ENCODE measurements at places on chromosomes 12 and 14. TPM values are rescaled to one million over a fixed set of nuclear protein-coding genes. Genes with fewer than 3 reads are reported as not detected.

DYNC1H1 gene
- 336 TPM for total RNA-seq

RFX4 gene
- total RNA-seq, result not detected

DNA sequence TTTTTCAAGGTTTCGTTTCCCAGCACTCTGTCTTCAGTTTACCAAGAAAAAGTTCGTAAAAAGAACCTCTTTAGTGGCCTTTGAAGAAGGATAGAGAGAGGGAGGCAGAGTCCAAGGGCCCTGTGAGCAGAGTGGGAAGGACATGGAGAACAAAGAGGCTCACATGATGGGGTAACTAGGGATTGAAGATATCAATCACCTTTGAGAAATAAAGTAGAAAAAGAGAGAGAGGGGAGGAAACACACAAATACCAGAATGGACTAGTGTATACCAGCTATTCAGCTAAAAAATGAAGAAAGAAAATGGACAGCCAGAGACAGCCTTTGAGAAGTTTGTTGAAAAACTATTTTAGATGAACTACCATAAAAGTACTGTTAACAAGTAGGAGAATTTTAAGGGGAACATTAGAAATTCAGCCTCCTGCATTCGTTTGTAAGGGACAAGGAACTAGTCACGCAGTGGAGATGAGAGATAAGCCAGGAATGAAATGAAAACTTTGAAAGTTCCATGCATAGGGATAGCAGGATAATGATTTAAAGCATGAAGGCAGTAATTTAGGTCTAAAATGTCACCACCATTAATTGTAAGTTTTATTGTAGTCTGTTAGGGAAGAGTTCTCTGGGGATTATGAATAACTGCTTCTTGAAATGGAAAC lies 82.1 kb downstream of the SPTSSA start:
- no peak for DNase-seq

GRCh38 chr14:61076556-61076955 lies 95.5 kb downstream of the SLC38A6 start:
- DNase-seq, result no peak

NEUROD4 gene
- total RNA-seq, result not detected

DNA sequence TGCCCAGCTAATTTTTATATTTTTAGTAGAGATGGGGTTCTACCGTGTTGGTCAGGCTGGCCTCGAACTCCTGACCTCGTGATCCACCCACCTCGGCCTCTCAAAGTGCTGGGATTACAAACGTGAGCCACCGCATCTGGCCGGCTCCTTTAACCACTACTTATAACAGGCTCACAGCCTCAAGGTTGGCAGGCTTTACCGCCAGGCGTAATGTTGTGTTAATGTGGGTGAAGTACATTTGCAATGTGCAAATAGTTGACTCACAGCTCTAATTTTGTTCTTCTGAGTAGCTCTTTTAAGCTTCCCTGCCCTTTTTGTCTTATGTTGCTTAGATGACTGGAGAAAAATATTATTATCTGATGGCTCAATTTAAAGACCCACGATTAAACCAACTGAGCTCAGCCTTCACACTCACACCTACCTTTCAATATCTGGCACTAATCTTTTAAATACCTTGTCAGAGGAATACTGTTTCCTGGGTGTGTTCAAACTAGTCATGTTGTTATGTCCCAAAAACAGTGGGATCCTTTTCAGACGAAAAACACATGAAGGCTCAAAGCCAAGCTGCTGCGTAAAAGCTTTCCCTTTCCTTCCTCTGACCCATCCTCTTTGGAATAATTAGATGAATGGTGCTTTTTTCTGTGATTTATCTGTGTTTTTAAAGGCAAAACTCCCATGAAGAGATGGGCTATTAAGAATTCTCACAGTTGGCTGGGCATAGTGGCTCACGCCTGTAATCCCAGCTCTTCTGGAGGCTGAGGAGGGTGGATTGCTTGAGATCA lies 57.2 kb upstream of the USP44 start:
- peak; percentile 30 for DNase-seq

DNA sequence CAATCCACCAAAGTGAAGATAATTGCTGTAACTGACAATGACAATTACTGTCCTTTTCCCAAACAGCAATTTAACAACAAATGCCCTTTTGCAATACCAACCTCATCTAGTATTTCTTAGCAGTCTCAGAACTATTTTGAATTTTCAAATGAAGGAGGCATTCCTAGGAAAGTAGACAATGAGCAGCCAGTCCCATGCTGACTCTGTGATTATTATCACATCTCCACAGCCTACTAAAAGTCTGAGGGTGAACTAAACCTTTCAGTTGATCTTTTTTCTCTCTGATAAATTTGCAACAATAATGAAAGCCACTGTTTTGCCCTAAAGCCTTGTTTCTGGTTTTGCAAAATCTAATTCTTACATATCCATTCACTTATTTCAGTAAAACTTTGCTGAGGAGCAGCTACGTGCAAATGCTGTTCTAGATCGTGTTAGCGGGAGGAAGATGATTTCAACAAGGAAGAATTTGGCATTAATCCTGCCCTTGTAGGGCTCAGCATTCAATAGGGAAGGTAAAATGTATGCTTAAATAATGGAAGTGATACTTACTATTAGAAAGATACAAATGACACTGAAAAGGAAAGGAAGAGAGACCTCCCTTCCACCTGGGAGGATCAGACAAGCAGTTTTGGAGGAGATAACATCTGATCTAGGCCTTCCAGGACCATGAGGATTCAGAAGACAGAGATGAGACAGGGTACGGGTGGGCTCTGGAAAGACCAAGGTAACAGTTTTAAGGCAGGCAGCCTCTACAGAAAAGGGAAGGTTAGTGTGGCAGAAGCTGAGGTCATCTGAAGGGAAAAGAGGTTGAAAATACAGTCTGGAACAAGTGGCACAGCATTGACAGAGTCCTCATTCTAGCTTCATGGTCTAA lies 47.4 kb downstream of the SLC38A1 start:
- DNase-seq, result peak; percentile 31

- no peak for DNase-seq
Measured at GRCh38 chr12:112847708-112848337, 56.3 kb downstream of the RPH3A start.

PLEK2 gene
- total RNA-seq, result 4.5 TPM

- DNase-seq, result peak; percentile 21
Measured at GRCh38 chr12:20206410-20206809, 161.9 kb upstream of the PDE3A start.

DNA sequence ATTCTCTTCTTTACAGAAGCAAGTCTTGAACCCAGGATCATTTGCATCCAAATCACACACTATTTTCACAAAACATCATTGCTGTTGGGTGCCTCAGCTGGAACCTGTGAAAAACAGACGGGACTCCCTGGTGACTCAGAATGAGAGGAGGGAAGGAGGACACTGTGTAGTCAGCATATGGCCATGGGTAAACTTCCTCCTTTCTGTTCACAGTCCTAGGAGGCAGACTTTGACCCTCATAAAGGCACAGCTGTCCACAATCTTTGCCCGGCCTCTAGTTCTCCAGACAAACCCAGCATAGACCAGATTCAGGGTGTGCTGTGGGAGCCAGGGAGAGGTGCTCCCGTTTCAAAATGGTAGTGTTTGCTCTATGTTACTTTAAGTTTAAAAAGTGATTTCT lies 62.0 kb downstream of the DYRK2 start:
- DNase-seq, result peak; percentile 71

- no peak for DNase-seq
Measured at GRCh38 chr12:40382217-40382616, 157.4 kb downstream of the LRRK2 start.

DNA sequence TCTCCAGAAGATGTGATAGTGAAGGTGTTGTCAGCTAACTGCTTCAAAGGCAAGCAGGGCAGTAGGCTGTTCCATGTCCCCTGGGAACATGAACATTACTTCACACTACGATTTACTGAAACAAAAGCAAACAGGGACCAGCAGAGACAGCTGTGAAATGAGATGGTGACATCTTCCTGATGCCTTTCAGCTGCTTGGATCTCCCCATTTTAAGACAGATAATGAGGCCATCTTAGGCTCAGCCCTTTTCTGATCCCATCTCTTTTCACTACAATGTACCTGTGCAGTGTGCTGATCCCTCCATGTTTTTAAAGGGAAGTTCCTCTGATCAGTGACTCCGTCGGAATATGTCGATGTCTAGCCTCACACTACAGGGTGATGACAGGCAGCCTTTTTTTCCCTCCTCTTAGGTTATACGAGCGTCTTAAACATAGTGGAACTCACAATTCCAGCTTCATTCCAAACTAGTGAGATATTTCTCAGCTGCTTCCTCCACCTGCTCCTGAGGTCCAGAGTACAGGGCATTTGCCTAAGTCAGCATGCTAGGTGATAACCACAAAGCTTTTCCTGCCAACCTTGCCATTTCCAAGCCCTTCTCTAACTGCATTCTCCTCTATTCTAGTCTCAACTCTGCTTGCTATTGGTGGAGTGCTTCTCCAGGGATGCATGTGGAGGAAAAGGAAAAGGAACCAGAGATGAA lies 87.6 kb upstream of the EGLN3 start:
- no peak for DNase-seq

DNA sequence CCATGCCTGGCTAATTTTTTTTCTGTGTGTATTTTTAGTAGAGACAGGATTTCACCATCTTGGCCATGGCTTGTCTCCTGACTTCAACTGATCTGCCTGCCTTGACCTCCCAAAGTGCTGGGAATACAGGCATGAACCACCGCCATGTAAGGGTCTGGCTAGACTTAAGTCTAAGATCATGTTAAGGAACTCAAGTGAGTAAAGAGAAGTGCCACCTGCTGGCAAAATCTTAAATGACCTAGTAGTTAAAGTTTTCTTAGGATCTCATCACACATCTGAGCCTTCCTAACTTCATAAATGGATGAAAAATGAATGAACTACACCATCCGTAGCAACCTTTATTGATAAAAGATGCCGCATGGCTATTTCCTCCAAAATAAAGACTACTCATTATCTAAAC lies 1.7 kb upstream of the C12orf56 start:
- peak; percentile 61 for DNase-seq

FGF6 gene
- total RNA-seq, result not detected

DNA sequence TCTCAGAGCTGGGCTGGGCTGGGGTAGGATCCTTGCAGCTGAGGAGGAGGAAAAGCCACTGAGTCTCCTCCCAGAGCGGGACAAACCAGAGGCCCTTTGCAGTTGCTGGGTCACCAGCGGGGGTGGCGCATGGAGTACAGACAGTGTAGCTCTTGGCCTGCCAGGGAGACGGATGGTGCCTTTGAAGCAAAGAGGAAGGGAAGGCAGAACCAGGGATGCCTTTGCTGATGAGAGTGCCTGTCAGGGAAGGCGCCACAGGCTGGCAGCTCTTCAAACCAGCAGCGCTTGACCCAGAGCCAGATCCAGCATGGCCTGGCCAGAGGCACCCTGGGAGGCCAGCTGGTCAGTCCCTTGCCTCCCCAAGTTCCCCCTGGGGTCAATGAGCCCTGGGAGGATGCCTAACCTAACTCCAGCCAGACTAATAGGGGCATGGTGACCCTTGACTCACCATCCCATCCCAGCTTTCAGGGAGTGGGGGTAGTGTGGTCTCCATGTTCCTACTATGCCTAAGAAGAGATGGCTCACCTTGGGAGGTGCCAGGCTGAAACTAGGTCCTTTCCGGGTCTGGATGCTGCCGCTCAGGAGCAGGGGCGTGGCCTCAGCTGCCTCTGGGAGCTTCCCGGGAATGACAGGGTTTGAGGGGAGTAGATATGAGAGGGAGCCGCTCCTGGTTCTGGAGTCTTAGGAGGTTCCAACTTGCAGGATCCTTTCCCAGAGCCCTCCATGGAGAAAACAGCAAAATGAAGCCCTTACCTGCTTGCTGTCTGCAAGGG lies 19.8 kb downstream of the VASH1 start:
- no peak for DNase-seq

Measured in fibroblast of villous mesenchyme (primary cell).